Activated T-cell treated with anti-CD3 and anti-CD28 coated beads, Interleukin-2, amount 50 U/mL, for 72 hours (primary cell): ENCODE measurements at places on chromosomes 16 and 17. TPM values are rescaled to one million over a fixed set of nuclear protein-coding genes. Genes with fewer than 3 reads are reported as not detected.

CCDC144A gene
- 3.1 TPM for total RNA-seq

HOXB7 gene
- 1.3 TPM for total RNA-seq

SOST gene
- not detected for total RNA-seq

BIRC5 gene
- total RNA-seq: 78.9 TPM

NACA2 gene
- total RNA-seq: not detected

RHBDF1 gene
- total RNA-seq: 0.53 TPM

CASKIN1 gene
- total RNA-seq: 2.1 TPM

PSMD12 gene
- total RNA-seq: 60.3 TPM

ASIC2 gene
- total RNA-seq: not detected

SRCAP gene
- 64.7 TPM for total RNA-seq

CIBAR2 gene
- total RNA-seq: not detected

DPEP1 gene
- not detected for total RNA-seq

CCL11 gene
- not detected for total RNA-seq

CIITA gene
- 3.1 TPM for total RNA-seq

TMEM98 gene
- 1.3 TPM for total RNA-seq

CEP295NL gene
- 0.19 TPM for total RNA-seq

BAIAP2 gene
- total RNA-seq: 8.7 TPM

CFAP97D1 gene
- not detected for total RNA-seq

CCDC78 gene
- 3.0 TPM for total RNA-seq

HSDL1 gene
- total RNA-seq: 14.6 TPM

TBC1D3K gene
- total RNA-seq: not detected

MSLN gene
- total RNA-seq: not detected

ELP5 gene
- total RNA-seq: 62.1 TPM

MMP28 gene
- 0.96 TPM for total RNA-seq

BCL6B gene
- 2.0 TPM for total RNA-seq

CA4 gene
- not detected for total RNA-seq

RAB40C gene
- total RNA-seq: 15.0 TPM

KRT27 gene
- not detected for total RNA-seq

SLX1B gene
- 44.6 TPM for total RNA-seq

LRRC59 gene
- total RNA-seq: 63.6 TPM

GRB7 gene
- total RNA-seq: 6.0 TPM

PPP1R27 gene
- not detected for total RNA-seq

ITGAX gene
- total RNA-seq: 79.3 TPM

ARHGDIG gene
- total RNA-seq: 0.48 TPM

RMI2 gene
- 119 TPM for total RNA-seq

TPPP3 gene
- total RNA-seq: 0.16 TPM
